ENCODE measurements at places on chromosomes 7 and 10.

GRCh38 chr10:130729876-130730275 lies 581.6 kb downstream of the TCERG1L start:
- no peak for DNase-seq

- no peak for DNase-seq
Measured at GRCh38 chr7:151109094-151110048, 23.1 kb downstream of the AGAP3 start.

DNA sequence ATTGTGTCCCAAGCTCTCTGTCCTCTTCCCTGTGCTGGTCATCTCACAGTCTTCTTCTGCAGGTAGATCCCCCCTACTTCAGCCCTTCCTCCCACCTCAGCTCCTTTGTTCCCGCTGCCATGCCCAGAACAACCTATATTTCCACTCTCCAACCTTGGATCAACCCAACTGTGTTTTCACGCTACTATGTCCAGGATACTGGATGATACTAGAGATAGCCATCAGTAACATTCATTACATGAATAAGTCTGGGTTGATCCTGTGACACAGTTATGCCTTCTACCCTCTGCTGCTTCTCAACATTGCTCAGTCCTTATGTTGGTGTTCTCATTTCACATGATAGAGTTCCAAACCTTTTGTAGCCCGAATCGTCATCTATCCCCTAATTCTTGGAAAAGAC lies 286.4 kb downstream of the ZEB1 start:
- no peak for DNase-seq

DNA sequence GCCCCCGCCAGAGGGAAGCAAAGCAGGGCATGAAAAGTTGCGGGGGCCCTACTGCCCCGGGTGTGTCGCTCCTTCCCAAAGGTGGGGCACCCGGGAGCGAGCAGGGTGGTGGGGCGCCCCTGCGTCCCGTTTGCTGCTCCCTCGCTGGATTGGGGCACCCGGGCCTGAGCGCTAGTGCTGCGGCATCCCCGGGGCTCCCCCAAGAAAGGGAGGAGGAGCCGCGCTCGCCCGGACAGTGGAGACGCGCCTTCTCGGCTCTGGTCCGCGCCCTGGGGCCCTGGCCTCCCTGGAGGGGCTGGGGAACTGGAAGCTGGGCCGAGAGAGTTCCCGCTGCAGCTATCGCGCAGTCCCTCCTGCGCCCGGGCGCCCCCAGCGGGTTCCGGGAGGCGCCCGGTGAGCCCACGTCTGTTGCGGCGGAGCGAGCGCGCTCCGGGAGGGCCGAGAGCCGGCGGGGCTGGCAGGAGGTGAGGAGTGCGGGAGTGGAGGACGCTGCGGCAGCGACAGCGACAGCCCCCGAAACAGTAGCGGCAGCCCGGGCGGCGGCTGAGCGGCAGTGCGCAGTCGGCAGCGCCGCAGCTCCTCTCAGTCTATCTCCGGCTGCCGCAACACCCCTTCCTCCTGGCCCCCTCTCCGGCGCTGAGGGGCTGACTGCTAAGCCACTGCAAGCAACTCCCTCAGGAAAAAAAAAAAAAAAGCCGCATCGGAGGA lies 504 bp upstream of the BMPER start:
- DNase-seq = no peak

- DNase-seq = no peak
Measured at GRCh38 chr10:84226616-84227015, 1.3 kb upstream of the LRIT2 start.

GRCh38 chr10:60524541-60524940 lies 134.9 kb upstream of the ANK3 start:
- no peak for DNase-seq

DNA sequence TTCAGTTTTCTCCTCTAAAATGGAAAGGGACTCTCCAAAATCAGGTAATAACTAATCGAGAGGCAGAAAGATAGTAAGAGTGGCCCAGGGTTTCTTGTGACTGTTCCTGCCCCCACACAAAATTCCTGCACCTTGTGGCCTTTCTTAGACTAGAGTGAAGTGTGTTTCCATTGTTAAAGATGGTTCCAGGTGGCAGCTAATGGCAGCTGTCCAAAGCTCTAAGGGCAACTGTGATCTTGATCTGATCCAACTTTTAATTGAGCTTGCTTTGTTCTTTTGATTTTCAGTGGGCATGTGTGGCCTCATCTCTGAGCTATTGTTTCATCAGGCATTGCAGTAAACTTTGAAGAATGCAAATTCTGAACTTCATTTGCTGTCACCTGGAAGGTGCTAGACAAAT lies 19.4 kb downstream of the ACSL5 start:
- DNase-seq = no peak

GRCh38 chr7:101436221-101436735 lies 73.6 kb downstream of the COL26A1 start:
- no peak for DNase-seq

- DNase-seq = no peak
Measured at GRCh38 chr7:19102884-19103283, 14.6 kb downstream of the TWIST1 start.

DNA sequence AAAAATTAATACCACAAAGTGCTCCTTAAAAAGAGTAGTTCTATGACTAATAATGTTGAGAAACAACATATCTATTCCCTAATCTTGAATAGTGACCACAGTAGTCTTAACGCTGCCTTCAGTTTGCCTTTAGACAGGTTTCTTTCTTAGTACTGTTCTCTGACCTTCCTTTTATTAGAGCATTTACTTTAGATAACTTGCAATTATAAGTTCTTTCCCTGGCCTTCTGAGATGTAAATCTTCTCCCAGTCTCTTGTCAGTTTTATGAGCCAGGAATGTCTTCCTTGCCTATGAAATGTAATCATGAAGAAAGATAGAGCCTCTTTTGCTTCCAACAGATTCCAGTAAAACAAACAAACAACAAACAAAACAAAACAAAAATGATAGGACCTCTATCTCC lies 1119.8 kb upstream of the LRRTM3 start:
- no peak for DNase-seq

DNA sequence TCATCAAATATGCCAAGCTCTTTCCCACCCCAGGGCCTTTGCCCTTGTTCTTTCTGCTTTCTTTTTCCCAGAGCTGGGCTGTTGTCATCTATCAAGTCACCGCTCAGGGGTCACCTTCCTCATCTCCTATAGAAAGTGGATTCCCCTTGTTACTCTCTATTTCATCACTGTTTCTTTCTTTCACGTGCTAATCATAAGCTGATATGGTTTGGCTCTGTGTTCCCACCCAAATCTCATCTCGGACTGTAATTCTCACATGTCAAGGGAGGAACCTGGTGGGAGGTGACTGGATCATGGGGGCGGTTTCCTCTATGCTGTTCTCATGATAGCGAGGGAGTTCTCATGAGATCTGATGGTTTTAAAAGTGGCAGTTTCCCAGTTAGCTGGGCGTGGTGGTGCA lies 17.0 kb upstream of the TIAL1 start:
- no peak for DNase-seq

DNA sequence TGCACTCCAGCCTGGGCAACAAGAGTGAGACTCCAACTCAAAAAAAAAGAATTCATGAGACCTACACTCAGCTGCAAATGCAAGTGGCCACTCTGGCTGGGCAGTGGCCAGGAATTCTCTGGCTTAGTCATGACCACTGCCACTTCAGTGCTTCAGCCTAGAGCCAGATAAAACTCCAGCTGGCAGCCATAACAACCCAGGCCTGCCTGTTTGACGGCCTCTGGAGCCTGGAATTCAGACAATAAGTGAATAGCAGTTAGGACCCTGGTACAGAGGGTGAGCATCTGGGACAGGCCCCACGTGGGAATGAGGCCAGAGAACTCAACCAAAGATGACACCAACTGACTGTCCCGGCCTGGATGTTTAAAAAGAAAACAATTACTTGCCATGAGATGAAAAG lies 18.9 kb downstream of the RCC1L start:
- DNase-seq = no peak

- DNase-seq = no peak
Measured at GRCh38 chr7:154777023-154777422, 225.9 kb downstream of the PAXIP1 start.

DNA sequence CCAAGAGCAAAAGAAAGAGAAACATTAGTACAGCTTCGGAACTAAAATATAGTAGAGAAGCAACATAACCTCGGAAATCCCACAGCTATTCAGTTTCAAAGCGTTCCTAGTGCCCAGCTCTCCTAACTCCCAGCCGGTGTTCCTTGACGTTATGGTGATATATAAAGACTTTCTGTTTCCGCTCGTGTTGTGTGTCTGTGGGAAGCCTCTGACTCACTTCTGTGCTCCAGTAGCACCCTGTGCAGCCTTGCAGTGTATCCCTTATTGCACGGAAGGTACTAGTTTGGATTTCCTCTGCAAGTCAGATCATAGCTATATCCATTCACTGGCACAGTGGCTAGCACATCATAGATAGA lies 535 bp downstream of the ASAH2B start:
- no peak for DNase-seq

GRCh38 chr7:129161524-129162225 lies 17.2 kb downstream of the TSPAN33 start:
- DNase-seq = no peak

DNA sequence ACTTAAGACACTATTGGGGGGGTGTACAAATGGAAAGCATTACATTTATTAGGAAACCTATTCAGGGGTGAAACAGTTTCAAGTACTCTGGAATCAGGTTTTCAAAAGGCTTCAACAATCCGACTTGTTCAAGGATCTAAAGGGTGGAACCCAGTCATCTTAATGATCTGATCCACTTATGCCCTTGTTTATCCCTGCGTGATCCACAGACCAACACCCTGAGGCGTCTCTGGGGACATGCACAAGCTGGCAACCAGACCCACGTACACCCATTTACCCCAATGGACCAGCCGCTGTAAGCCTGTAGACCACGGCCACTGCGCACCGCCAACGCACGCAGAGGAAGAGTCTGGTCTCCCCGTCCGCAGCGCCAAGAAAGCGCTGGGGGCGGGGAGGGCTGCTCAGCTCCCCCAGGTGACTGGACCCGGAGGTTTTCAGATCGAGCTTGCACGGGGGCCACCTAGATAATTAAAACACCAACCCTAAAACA lies 13.4 kb downstream of the HNRNPF start:
- no peak for DNase-seq

- no peak for DNase-seq
Measured at GRCh38 chr10:116101616-116102315, 171.2 kb downstream of the GFRA1 start.

DNA sequence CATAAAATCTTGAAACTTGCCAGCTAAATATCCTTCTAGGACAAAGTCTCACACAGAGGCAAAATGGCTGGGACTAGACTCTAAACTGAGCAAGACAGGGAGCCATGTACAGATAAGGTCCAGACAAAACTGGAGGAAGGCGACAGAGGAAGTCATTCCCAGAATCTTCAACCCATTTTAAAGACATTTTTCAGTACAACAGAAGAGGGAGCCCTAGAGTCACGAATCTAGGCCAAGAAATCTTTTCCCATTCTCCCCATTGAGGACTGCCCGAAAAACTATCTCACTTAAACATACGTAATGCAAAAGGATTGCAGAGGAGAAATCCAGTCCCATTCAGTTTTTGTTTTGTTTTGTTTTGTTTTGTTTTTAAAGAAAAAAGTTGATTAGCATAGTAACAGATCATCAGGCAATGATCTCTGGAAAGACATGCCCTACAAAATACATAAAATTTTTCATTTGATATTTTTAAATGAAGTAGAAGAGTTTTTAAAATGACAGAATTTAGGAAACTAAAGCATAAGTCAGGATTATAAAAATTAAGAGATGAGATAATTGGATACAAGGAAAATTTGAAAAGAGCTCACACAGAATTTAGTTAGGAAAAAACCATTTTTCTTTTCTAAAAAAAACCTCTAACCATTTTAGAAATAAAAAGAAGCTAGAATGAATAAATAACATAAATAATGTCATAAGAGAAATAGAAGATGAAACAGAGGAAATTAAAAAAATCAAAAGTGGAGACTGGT lies 16.9 kb upstream of the PRF1 start:
- no peak for DNase-seq

DNA sequence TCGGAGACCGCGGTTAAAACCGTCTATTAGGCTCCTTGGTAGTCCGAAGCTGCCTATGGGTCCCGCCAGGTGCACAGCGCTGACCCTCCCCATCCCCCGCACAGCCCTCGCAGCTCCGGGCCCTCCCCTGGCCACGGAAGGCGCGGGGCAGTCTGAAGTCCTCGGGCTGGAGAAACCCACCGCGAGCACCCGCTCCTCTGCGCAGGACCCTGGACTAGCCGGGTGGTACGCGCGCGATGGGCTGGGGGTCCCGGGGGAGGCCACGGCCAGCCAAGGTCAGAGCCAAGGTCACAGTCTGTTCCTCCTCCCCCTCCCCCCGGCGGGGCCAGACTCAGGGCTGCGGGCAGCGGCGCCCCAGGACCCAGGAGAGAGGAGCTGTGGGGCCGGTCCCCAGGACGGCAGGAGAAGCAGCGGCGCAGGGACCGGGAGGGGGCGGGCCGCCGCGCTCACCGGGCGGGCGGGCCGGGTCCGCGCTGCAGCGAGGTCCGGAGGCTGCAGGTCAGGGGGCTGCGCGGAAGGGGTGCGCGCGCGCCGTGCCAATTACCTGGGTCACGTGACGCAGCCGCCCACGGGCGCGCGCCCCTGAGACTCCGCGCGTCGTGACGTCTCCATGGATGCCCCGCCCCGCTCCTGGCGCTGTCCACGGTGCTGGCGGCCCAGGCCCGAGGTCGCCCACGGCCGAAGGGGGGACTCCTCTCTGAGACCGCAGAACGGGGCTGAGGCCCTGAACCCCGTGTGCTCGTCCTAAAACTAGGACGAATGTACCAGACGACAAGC lies at the start of gene OGDHL:
Gene OGDHL, minus strand, starts transcription at position 535 of the 777 bp plus-strand sequence. CDS start 3,731 bp downstream, outside the sequence.
- no peak for DNase-seq
